ENCODE measurements at places on chromosomes 7 and 10.

- no peak for DNase-seq
Observed at GRCh38 chr7:34844406-34844805, 186.4 kb downstream of the NPSR1 start.

DNA sequence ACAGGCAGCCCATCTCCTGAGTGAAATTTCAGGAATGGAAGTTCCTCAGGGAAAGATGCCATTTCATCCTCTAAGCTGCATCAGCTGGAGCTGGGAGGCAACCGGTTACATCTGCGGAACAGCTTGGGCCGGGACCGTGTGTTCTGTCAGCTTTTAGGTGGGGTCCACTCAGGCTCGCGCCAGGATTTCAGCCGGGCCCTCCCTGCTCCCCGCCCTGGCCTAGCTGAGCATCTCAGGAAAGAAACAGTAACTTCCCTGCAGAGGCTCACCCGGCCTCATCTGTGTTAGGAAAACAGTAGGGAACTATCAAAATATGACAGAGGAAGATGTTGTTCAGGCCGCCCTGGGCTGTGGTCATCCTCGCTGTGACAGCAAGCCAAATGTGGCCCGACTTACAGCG lies 110.4 kb downstream of the TRIL start:
- DNase-seq = no peak

DNA sequence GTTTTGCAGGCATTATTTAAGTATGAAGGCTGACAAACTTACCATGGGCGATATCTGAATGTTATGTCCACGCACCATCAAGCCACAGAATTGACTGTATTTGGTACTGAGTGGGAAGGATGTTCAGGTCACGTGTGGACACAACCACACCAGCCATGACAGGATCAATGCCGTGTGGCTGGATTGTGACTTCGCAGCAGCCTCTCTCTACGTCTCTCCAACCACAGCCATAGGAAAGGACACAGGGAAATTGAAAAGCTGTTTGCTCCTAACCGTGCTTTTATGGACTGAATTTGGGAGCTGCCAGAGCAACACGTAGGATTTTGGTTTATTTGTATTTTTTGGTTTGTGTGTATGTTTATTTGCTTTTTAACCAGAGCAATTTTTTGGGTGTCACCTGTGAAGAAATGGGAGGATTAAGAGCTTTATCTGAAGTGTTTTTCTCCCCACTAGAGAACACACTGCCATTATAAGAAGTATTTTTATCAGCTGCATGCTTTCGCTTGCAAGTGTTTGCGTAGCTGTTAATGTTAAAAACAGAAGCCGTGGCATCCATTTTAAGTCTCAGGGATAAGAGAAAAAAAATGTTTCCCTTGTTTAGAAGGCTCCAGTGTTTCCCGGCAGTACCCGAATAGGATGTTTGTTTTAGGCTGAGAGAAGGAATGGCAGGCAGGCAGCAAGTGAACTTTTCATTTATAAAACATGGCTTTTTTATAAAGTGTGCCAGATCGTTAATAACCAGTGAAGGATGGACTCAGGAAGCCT lies 401.1 kb upstream of the NFE2L3 start:
- DNase-seq = no peak

- DNase-seq = no peak
Observed at GRCh38 chr10:74055383-74056049, 57.6 kb downstream of the VCL start.

DNA sequence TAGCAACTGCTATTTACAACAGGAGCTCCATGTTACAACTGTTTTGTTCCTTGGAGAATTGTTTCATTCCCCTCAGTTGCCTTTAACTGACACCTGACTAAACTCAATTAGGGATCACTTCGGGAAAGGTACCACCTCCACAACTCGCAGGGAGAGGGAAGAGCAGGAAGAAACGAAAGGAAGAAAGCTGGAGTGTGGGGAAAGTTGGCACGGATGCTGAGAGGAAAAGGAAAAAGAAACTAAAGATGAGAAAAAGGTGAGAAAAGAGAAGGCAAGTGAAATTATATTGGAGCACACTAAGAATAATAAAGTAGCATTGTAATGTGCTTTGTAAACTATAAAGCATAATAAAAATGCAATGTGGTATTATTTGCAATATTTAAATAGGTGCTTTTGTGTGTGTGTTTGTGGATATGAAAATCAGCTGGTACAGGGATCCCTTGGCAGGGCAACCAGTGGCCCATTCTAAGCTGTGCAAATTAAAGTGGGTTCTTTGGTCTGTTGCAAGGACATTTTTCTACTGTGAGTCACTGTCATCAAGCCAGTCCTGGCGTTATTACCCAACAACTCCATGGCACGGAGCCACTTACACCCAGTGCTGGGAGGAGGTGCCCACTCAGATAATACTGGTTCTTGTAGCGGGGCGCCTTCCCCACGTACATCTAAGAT lies 45.9 kb downstream of the HIPK2 start:
- DNase-seq = no peak

GRCh38 chr7:37408291-37409228 lies 40.1 kb downstream of the ELMO1 start:
- DNase-seq = peak; percentile 12

GRCh38 chr7:80247144-80247543 lies 112.5 kb downstream of the GNAI1 start:
- no peak for DNase-seq

- DNase-seq = no peak
Observed at GRCh38 chr7:22781230-22781711, 41.4 kb downstream of the TOMM7 start.

DNA sequence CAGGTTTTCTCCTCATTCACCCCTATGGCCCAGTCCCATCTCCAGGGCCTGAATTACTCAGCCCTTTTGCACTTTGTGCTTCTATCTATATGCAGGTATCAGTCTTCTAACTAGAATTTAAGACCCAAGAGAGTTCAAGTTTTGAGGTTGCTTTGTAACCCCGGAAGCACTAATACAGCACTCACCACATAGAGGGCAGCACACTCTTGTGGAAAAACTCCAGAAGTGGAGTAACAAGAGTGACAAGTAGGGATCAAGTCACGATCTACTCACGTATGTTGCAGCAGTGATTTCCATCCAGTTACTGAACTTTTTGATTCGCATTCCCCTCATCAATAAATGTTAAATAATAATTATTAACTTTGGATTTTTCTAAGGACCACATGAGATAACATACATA lies 151.0 kb downstream of the CHCHD3 start:
- DNase-seq = no peak

- DNase-seq = no peak
Observed at GRCh38 chr10:74598891-74599566, 227.4 kb upstream of the KAT6B start.

DNA sequence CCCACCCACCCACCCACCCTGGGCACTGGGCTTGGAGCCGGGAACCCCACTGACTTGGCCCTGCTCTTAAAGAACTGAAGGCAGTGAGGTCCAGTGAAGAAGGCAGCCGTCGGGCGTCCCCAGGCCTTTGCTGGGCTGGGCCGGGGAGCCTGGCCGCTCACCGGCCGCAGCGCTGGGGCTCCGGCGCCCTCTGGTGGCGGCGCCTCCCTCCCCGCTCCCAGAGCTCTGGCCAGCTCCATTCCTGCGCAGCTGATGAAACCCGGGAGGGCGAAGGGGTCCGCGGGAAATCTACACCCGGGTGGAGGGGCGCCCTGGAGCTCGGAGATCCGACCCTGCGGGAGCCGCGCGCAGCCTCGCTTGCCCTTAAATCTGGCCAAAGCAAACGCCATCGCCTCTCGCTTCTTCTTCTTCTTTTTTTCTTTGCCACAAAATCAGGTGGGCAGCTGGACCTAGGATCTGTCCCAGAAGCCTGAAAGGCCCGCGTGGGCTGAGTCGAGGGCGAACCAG lies 1.7 kb upstream of the CXCL12 start:
- no peak for DNase-seq

DNA sequence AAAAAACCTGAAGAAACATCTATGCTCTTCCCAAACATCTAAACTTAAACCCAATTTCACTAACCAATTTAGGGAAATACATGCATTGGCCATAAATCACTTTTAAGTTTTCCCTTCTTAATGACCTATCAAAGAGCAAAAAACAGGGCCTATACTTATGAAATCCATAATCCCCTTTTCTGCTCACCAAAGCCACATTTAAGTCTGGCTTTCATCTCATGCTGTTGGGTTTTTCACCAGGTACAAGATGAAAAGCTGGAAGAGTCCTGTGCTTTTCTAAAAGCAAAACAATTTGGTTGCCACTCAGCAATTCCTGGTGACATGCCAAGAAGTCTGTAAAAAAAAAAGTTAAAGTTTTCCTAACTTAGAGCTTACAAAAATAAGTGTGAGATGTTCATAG lies 92.6 kb downstream of the HPSE2 start:
- no peak for DNase-seq

- DNase-seq = no peak
Observed at GRCh38 chr10:5655121-5655520, 11.3 kb downstream of the ASB13 start.

GRCh38 chr10:30353851-30354250 lies 4.8 kb upstream of the MTPAP start:
- DNase-seq = no peak

- DNase-seq = no peak
Observed at GRCh38 chr10:118343549-118343948, 1.4 kb upstream of the FAM204A start.

DNA sequence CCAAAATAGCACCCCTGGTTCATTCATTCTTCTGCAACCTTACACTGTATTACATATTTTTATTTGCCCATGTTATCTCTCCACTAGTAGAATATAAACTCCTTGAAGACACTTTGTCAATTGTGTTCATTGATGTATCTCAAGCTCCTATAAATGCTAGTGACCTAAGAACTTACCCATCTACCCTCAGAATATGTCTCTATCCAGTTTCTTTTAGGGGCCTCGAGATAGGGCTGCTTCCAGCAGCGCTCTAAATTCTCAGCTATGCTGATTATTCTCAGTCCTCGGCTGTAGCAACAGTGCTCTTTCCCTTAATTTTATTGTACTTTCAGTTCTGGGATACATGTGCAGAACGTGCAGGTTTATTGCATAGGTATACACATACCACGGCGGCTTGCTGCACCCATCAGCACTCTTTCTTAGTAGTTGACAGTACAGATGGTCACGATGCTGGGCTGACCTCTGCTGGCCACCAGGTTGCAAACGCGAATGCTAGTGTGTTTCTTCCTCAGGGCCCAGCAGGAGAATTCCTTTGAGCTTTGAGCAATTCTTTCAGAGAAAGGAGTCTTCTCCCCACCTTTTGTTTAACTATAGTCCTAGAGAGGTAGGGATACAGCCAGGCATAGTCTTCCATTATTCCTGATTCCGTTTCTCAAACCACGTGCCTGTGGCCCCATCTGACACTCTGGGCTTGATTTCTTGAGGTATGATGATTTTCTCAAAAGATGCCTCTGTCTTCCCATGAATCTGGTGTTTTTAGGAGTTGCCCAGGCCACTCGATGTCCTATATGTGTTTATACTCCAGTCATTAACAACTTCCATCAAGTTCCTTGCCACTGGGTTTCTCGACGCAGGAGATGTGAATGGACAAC lies 49.1 kb upstream of the CDC14C start:
- DNase-seq = no peak

- DNase-seq = no peak
Observed at GRCh38 chr10:58265249-58265648, 2.4 kb downstream of the IPMK start.

GRCh38 chr10:34407324-34407805 lies 407.7 kb downstream of the PARD3 start:
- DNase-seq = no peak

DNA sequence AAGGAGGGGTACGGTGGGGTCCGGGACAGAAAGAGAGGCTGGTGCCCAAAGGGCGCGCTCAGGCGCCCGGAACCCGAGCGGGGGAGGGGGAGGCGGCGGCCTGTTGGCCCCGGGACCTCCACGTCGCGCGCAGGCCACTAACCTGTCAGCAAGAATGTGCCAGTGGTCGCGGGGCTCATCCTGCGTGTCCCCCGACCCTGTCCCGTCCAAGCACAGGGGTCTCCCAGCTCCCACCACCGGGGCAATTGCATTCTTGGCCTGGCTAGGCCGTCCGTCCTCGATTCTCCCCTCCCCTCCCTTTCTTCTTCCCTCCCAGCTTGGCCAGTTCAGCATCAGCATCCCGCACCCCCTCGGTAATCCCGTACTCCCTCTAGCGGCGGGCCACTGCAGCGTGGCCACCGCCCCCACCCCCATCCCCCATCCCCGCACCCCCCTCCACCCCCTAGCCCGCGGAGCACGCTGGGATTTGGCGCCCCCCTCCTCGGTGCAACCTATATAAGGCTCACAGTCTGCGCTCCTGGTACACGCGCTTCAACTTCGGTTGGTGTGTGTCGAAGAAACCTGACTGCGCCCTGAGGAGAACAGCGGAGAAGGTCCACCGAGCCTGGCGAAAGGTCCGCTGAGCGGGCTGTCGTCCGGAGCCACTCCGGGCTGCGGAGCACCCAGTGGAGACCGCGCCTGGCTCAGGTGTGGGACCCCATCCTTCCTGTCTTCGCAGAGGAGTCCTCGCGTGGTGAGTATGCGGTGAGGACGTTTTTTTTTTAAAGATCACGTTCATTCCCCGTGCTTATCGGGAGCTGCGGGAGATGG lies at the start of gene SGCE:
SGCE (minus strand) TSS at position 286 of the 810 bp plus-strand sequence; CDS start at position 251, 35 bp downstream.
- DNase-seq = no peak

GRCh38 chr10:43861966-43862751 lies 213.5 kb upstream of the ZNF32 start:
- DNase-seq = no peak

GRCh38 chr7:1210979-1211608 lies 21.6 kb upstream of the UNCX start:
- DNase-seq = no peak

GRCh38 chr7:83466956-83467355 lies 182.0 kb downstream of the SEMA3E start:
- no peak for DNase-seq

GRCh38 chr10:35638101-35638500 lies 4.0 kb downstream of the FZD8 start:
- no peak for DNase-seq

- no peak for DNase-seq
Observed at GRCh38 chr10:83218205-83218604, 921.1 kb upstream of the GHITM start.

DNA sequence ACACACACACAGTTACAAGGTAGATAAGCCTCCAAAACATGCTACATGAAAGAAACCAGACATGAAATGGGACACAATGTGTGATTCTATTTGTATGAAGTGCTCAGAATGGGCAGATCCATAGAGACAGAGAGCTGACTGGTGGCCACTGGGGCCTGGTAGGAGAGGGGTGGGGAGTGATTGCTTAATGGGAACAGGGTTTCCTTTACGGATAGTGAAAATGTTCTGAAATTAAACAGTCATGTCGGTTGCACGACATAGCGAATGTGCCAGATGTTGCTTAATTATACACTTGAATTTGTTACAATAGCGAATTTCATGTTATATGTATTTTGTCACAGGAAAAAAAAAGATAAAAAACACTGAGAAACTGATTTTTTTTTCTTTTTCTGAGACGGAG lies 122.3 kb downstream of the SPDYE5 start:
- no peak for DNase-seq

GRCh38 chr10:79148452-79149344 lies 79.9 kb downstream of the ZMIZ1 start:
- no peak for DNase-seq

DNA sequence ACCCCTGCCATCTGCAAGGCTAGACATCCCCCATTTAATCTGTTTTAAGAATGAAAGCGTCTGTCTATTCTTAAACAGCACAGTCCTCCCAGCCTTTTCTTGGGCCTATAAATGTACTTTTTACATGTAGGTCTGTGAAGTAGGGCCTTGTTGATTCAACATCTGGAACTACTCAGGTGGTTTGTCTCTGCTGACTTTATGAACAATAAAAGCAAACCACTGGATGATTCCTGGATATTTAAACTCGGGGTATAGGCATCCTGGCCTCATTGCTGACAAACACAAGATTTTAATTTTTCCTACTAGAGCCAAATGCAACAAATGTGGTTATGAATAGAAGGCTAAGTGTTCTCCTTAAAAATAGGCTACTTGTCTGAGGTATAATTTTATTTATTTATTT lies 198.3 kb downstream of the WDR11 start:
- no peak for DNase-seq
